ENCODE measurements at places on chromosomes 4 and X. TPM values are rescaled to one million over a fixed set of nuclear protein-coding genes. Genes with fewer than 3 reads are reported as not detected.

Gene IL15
- total RNA-seq: 1.2 TPM

Gene VCX
- 10.2 TPM for total RNA-seq

Gene PTCHD1
- 1.6 TPM for total RNA-seq

DNA sequence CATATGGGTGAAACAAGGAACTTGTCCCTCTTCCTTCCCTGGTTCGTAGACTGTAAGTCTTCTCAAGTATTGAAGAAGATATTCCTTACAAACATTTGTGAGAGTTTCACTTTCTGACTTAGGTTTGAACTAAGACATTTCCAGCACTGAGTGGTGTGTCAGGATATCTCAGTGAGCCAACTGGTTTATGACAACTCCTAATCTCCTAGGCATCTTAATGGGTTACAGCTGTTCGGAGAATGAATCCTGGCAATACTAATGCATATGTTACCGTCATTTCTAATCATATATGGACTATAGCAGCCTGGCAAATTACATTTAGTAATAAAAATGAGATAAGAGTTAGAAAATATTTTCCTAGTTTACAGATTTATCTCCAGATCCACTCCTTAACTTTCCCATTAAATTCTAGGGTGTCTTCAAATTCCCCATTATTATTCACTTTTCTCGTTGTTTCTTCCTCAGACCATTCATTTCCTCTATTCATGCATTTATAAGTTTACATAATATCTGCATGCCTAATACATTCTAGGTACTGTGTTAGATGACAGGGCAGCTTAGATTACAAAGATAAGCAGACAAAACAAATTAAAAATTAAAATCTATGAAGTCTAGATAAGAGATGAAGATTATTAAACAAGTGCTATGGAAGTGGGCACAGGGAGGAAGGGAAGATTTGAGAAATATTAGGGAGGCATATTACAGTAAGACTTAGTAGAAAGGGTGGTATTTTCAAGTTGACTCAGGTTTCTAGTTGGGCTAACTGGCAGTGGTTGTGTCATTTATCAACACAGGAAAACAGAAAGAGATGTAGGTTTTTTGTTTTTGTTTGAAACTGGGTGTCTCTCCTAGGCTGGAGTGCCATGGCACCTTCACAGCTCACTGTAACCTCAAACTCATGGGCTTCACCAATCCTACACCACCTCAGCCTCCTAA lies 173.9 kb downstream of the WDFY3 start:
- no peak for DNase-seq
- no peaks in the 10 kb centered on the region for H3K4me1 ChIP-seq
- no peaks in the 10 kb centered on the region for H3K36me3 ChIP-seq
- no peak overlapping the region for H3K27ac ChIP-seq

Gene PARM1
- 133 TPM for total RNA-seq

Data from prostate gland (tissue), 2 donors.